ENCODE measurements at places on chromosomes 7 and 10.

- no peaks in the 10 kb centered on the region for H3K27me3 ChIP-seq
- DNase-seq: no peak
- peaks cover 7% of the 10 kb centered on the region for H3K36me3 ChIP-seq
- H3K27ac ChIP-seq: no peak overlapping the region
These were observed 1.5 kb downstream of the AKR1C2 start for GRCh38 chr10:5002013-5002727.

DNA sequence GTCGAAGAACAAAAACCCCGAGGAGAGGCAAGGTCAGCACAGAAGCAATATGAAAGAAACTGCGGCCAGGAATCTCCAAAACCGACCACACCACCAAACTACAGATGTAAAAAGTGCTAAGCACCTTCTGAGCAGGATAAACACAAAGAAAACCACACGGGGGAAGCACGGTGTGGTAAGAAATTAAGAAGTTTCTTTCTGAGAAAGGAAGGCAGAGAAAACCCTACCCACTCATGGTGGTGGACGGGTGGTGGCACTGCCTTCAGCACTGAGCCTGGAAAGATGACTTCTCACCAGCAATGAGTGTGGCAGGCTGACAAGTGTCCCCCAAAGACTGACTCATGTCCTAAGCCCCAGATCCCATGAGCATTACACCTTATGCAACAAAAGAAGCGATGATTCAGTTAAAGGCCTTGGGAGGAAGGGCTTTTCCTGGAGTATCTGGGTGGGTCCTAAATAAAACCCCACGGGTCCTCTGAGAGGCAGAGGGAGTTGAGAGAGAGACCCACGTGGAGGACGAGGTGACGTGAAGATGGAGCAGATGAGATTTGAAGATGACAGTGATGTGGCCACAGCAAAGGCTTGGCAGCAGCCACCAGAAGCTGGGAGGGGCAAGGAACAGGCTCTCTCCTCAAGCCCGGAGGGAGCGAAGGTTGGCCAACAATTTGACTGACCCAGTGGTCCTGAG, 124.9 kb downstream of the DLG5 start:
- H3K4me1 ChIP-seq: no peaks in the 10 kb centered on the region
- H3K27ac ChIP-seq: no peak overlapping the region
- no peaks in the 10 kb centered on the region for H3K36me3 ChIP-seq
- no peak overlapping the region for H3K4me3 ChIP-seq
- H3K27me3 ChIP-seq: no peaks in the 10 kb centered on the region

DNA sequence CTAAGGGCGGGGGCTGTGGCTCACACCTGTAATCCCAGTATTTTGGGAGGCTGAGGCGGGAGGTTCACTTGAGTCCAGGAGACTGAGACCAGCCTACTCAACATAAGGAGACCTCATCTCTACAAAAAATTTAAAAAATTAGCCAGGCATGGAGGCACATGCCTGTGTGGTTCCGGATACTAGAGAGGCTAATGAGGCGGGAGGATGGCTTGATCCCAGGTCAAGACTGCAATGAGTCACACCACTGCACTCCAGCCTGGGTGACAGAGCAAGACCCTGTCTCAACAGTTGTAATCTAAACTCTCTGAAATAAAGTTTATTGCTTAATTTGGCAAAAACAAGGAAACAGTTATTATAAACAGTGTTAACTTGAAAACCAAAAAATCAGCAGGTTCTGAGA, 123.3 kb downstream of the USP6NL start:
- no peak overlapping the region for H3K4me3 ChIP-seq
- H3K36me3 ChIP-seq: peaks cover 56% of the 10 kb centered on the region
- H3K4me1 ChIP-seq: no peaks in the 10 kb centered on the region
- no peaks in the 10 kb centered on the region for H3K27me3 ChIP-seq
- H3K27ac ChIP-seq: no peak overlapping the region

DNA sequence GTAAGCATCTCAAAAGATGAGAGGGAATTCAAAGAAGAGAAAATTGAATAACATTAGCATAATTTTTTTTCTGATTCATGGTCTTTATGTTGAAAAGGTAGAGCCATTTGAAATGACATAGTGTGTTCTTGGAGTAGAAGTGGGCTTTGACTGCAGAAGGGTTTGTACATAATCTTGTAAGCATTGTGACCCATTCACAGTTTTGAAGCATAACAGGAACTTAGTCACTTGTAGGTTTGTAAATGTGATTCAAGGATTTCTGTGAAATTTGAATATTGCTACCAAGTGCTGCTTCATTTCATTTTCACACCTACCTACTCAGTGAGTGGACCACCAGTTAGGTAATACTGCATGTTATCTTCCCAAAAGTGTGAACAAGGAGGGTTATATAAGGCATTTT, 68.6 kb downstream of the PON1 start:
- no peak overlapping the region for H3K27ac ChIP-seq
- H3K4me1 ChIP-seq: no peaks in the 10 kb centered on the region
- DNase-seq: no peak
- H3K27me3 ChIP-seq: no peaks in the 10 kb centered on the region
- no peak overlapping the region for H3K4me3 ChIP-seq

DNA sequence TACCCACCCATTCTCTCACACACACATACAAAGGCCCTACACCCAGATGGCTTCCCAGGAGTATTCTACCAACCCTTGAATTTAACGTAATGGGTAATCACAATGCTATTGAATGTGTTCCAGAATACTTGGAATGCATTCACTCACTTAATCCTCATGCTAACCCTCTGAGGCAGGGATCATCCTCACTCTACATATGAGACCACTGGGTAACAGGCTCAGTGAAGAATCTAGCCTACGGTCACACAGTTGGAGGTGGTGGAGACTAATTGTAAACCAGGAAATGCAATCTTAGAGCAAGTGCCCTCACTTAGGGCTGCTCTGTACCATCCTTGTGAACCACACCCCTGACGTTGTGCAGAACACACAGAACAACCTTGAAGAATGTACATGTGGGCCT, 87.5 kb downstream of the PPP1R3C start:
- no peaks in the 10 kb centered on the region for H3K27me3 ChIP-seq
- peaks cover 5% of the 10 kb centered on the region for H3K4me1 ChIP-seq
- DNase-seq: no peak
- no peaks in the 10 kb centered on the region for H3K36me3 ChIP-seq
- no peak overlapping the region for H3K4me3 ChIP-seq

DNA sequence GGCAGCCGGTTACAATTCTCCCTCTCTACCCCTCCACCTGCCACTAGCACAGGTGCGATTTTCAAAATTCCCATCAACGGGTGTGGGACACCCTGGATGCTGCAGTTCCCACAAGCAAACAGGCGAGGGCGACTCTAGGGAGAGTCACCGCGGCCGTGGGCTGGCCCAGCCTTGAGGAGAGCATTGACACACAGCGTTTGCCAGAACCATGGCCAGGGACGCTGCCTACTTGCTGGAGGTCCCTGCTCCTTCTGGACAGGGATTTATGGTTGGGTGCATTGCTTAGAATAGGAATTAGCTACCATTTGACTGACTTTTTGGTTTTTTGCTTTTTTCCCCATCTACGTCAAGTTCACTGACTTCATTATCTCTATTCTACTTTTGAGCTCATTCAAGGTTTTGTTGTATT, 19.0 kb upstream of the CLDN4 start:
- H3K36me3 ChIP-seq: no peaks in the 10 kb centered on the region
- peak; percentile 47 for DNase-seq
- no peak overlapping the region for H3K4me3 ChIP-seq
- H3K27ac ChIP-seq: no peak overlapping the region
- no peaks in the 10 kb centered on the region for H3K4me1 ChIP-seq

DNA sequence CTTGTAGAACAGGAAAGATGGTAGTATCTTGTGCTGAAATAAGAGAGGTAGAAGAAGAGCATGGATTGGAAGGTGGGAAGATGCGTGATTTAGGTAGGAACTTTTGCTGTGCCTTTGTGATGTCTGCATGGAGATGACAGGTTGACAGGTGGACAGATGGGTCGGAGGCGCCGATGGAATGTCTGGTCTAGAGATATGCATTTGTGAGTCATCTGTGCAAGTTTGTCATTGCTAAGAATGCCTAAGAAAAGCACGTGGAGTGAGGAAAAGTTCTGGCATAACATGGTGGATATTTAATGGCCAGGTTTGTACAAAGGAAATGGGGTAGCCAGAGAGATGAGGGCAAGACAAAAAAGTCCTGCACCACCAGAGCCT, 76.0 kb upstream of the ARMC3 start:
- DNase-seq: no peak
- H3K27me3 ChIP-seq: no peaks in the 10 kb centered on the region
- H3K36me3 ChIP-seq: no peaks in the 10 kb centered on the region
- peak overlapping the region; percentile 79 for H3K27ac ChIP-seq
- no peak overlapping the region for H3K4me3 ChIP-seq

GRCh38 chr10:129525401-129525801, 58.4 kb downstream of the MGMT start:
- H3K4me3 ChIP-seq: no peak overlapping the region
- peaks cover 5% of the 10 kb centered on the region for H3K36me3 ChIP-seq
- no peak overlapping the region for H3K27ac ChIP-seq
- no peak for DNase-seq
- no peaks in the 10 kb centered on the region for H3K4me1 ChIP-seq
- no peaks in the 10 kb centered on the region for H3K27me3 ChIP-seq

DNA sequence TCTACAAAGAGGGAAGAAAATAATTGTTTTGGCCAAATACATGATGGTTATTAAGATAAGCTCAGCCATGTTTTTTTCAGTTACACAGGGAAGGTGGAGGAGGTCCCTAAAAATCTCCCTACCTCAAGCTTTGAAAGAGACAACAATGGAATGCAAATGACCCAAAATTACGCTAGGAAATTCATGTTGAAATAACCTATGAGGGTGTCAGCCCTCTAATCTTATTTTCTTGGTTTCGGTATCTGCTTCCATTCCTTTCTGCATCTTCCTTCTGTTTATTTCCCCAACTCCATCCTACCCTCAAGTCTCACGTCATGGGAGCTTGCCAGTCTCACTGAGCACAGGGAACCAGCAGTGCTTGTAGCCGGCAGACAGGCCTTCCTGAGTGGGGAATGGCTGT, 40.6 kb upstream of the SMNDC1 start:
- H3K36me3 ChIP-seq: no peaks in the 10 kb centered on the region
- DNase-seq: no peak
- H3K4me1 ChIP-seq: no peaks in the 10 kb centered on the region
- H3K27ac ChIP-seq: no peak overlapping the region

- no peak overlapping the region for H3K27ac ChIP-seq
- no peak for DNase-seq
- H3K4me1 ChIP-seq: no peaks in the 10 kb centered on the region
- no peaks in the 10 kb centered on the region for H3K27me3 ChIP-seq
- H3K4me3 ChIP-seq: no peak overlapping the region
These were observed 31.9 kb upstream of the AGBL3 start for GRCh38 chr7:134954197-134955082.

- no peaks in the 10 kb centered on the region for H3K4me1 ChIP-seq
- no peaks in the 10 kb centered on the region for H3K36me3 ChIP-seq
- no peak overlapping the region for H3K27ac ChIP-seq
- no peak for DNase-seq
- H3K4me3 ChIP-seq: no peak overlapping the region
These were observed 51.0 kb downstream of the ZNF777 start for GRCh38 chr7:149409895-149410294.

DNA sequence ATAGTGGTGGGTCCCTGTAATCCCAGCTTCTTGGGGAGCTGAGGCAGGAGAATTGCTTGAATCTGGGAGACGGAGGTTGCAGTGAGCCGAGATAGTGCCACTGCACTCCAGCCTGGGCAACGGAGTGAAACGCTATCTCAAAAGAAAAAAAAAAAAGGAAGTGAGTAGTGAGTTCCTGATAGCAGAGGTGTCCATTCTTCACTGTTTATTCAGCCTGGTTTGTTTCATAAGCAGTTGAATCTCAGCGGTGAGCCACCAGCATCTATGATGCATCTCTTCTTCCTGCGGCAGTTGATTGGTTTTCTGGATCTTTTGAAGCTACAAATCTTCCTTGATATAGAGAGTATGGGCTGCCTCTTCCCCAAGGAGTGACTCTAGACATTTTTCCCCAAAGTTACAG, 316.1 kb upstream of the MTPN start:
- H3K27ac ChIP-seq: no peak overlapping the region
- no peak for DNase-seq
- H3K36me3 ChIP-seq: no peaks in the 10 kb centered on the region
- H3K4me1 ChIP-seq: no peaks in the 10 kb centered on the region
- no peak overlapping the region for H3K4me3 ChIP-seq

DNA sequence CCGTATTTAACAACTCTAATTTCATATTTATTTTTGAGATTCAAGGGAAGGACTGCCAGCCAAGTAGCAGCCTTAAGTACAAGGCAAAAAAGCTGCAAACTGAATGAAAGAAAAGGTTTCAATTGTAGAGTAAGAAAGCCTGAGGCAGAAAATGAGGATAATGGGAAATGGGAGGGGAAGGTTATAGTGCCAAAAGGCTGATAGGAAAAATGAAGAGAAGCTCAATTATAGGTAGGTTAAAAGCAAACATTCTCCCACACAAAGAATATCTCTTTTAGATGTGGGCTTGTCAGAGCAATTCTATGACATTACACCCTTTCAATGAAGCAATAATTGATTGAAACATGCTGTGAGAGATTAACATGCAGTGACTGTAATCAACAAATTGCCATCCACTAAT, 175.3 kb downstream of the RAPGEF5 start:
- H3K27me3 ChIP-seq: no peaks in the 10 kb centered on the region
- no peak for DNase-seq
- H3K4me3 ChIP-seq: no peak overlapping the region
- peak overlapping the region; percentile 58 for H3K27ac ChIP-seq
- H3K36me3 ChIP-seq: peaks cover 11% of the 10 kb centered on the region

DNA sequence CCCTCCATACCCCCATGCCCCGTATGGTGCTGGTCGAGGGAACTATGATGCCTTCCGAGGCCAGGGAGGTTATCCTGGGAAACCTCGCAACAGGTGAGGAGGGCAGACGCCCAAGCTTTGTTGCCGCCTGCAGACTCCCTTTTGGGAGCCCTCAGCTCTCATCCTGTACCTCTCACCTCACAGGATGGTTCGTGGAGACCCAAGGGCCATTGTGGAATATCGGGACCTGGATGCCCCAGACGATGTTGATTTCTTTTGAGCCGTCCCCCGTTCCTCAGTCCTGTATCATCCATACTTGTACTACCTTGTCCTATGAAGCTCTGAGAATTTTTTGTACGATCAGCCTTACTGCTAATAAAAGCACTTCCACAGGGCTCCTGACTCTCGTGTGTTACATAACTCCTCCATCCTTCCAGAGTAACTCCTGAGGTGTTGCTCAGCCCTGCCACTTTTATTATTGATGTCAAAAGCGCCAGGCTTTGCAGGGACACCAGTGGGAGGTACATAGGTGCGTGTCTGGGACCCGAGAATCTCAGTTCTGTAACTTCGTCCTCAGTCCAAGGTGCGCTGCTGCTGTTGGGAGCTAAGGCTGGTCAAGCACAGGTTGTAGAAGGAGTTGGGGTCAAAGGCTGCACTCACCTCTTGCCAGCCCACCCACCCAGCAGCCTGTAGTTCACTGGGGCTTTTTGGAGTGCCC, 1.1 kb downstream of the UFSP1 start:
- no peak overlapping the region for H3K27ac ChIP-seq
- H3K27me3 ChIP-seq: no peaks in the 10 kb centered on the region
- peaks cover 11% of the 10 kb centered on the region for H3K4me1 ChIP-seq
- no peak for DNase-seq
- no peaks in the 10 kb centered on the region for H3K36me3 ChIP-seq
